ENCODE measurements at places on chromosomes 11 and 22.

- no peak for DNase-seq
Observed at GRCh38 chr22:37638391-37639069, 939 bp upstream of the SH3BP1 start.

GRCh38 chr22:21098099-21098671 lies 52.4 kb downstream of the LRRC74B start:
- no peak for DNase-seq

DNA sequence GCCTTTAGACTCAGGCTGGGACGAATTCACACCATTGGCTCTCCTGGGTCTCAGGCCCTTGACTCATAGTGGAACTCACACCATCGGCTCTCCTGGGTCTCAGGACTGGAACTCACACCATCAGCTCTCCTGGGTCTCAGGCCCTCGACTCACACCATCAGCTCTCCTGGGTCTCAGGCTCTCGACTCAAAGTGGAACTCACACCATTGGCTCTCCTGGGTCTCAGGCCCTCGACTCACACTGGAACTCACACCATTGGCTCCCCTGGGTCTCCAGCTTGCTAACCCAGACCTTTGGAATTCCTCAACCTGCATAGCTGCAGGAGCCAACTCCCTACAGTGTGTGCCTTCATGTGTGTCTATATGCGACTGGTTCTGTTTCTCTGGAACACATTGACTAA lies 56.7 kb downstream of the SHISAL1 start:
- DNase-seq: no peak

DNA sequence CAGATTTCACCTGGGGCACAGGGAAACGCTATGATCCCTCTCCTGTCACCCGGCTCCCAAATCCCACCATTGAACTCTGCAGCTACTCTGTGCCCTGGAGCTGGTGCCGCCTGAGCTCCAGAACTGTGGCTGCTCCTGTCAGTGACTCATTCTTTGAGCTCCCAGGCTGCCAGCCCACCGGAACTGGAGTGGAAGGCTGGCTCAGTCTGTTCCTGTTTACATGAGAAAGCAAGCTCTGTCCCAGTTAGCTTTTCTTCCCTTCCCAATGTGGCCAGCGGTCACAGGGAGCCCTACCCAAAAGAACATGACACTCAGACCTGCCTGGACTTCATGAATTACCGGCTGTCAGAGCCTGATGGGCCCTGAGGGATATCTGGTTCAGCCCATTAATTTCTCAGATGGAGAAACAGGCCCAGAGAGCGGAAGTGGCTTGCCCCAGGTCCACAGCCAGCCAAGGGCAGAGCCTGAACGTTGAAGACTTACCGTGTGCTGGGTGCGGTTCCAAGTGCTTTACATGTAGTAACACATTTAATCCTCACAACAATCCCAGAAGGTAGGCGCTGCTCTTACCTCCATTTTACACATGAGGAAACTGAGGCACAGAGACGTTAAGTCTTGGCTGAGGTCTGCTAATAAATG lies 23.8 kb upstream of the IGSF22 start:
- DNase-seq: no peak

DNA sequence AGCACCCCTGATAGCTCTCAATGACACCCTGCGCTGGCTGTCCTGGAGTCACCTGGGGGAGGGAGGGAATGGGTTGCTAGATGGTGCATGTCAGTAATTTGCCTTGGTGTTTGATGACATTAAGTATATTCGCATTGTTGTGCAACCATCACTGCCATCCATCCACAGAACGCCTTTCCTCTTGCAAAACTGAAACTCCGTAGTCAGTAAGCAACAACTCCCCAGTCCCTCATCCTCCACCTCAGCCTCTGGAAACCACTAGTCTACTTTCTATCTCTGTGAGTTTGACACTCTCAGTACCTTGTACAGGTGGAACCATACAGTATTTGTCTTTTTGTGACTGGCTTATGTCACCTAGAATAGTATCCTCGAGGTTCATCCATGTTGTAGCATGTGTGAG lies 62.6 kb downstream of the PKNOX2 start:
- DNase-seq: no peak
